Brain (organoid and tissue), 16 donors: ENCODE measurements at places on chromosomes 16 and 17.

GRCh38 chr16:20613481-20614185, 37.5 kb upstream of the ACSM2B start:
- DNase-seq, result peak; percentile 19

DNA sequence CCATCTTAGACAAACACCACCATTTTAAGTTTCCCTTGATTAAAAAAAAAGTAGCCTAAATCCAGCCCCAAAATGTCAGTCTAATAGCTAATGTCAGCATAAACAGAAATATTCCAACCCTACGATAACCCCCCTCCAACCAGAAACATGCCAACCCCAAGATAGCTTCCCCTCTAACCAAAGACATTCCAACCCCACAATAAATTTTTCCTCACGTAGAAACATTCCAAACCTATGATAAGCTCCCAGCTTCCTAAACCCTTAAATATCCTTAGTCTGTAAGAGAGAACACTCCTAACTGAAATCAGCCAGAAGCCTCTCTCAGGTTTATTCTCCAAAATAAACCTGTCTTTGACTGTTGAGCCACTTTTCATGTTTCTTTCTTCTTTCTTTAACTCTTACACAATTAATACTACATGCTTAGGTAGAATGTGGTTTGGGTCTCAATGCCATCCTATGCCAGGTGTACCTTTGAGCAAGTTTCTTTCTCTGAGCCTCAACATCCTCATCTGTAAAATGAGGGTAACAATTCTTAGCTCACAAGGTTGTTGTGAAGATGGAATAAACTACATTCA, 10.5 kb upstream of the KRT38 start:
- no peak for DNase-seq

DNA sequence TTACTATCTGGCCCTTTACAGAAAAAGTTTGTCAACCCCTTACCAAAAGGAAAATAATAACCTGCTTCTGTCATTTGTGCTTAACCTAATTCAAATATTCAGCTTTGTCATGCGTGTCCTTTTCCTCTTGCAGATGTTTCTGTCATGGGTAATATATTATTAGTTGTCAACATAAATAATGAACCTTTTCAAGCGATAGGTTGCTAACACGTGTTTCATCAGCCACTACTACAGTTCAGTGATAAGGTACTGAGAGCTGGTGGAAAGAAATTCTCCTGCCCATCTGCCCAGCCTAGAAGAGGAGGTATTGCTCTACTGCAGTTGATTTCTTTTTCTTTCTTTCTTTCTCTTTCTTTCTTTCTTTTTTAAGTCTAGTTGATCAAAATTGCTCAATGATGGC, 12.0 kb upstream of the SRSF1 start:
- no peak for DNase-seq

- DNase-seq, result no peak
These were observed 84.7 kb downstream of the PLCG2 start for GRCh38 chr16:81863630-81864352.

DNA sequence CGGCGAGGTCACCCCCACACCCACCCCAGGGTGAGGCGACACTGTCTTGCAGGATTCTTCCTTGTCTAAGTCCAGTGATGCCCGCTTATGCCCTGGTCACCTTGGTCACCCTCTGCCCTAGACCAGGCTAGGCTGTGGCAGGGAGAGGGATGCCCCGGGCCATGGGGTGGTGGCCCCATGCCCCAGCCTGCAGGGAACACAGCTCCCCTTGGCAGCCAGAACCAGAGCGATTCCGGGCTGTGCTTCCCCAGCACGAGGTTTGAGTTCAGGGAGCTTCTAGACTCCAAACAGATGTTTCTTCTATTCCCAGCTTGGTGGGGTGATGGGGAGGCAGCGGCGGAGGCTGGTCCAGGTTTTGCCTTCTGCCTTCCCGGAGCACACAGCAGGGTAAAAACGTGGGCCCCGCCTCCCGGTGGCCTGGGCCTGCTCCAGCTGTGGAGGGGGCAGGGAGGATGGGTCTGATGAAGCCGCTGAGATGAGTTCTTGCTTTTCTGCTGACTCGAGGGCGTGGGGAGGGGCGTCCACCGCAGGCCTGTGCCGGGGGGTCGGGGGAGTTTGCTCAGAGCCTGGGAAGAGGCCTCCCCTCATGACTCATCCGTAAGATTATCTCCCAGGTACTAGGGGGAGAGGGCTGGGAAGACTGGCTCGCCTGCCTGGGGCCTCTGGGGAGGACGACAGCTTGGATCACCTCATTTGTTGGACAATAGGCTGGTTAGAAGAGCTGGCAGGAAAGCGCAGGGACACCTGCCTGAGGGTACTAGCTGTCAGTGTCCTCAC, 15.4 kb downstream of the SMTNL2 start:
- peak; percentile 48 for DNase-seq

DNA sequence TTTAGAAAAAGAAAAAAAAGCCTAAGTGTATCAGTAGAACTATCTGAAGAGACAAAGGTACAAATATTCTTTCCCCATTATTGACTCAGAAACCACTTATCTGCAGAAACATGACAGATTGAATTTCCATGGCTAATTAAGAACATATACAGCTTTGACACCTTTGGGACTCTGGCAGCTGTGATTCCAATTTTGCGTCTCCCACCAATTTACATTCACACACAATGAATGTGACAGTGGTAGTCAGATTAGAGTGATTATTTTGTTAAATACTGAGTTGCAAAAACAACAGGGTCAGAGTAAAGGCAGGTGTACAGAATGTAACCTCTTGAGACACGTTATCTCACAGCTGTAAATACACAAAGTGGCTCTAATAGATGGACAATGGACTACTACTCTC, 5.3 kb upstream of the PPM1D start:
- peak; percentile 53 for DNase-seq

DNA sequence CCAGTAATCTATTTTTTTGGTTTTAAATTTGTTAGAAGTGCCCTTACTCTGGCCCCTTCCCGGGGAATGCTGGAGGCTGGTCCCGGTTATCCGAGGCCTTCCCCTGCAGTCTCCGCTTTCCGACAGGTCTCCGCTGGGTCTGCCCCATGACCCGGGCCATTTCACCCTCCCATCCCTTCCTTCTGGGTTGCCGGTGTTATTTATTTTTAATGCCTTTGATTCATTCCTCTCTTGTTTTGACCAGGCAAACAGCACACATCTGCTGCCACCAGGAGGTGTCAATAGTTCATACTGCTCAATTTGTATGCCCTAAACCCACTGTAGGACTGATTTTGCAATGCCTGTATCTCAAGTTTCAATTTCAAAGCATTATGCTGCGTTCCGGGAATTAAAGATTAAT, 113.2 kb upstream of the IRX5 start:
- DNase-seq, result peak; percentile 25

DNA sequence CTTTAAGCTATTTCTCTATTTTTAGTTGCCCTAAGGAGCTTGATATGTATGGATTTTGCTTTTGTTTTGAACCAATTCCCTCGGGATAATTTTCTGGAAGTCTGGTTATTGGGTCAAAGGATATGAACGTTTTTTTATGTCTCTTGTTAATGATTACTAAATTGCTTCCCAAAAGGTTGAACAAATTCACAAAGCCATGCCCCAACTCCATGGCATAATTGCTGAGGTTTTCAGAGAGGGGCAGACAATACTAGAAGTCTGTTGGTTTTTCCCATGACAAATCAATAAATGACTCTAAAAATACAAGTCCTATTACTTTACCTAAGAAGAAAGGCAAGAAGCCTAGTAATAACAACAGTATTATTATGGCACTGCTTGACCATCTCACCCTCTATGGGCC, 11.4 kb upstream of the AKAP1 start:
- DNase-seq, result no peak
